ENCODE measurements at places on chromosomes 4 and X.

DNA sequence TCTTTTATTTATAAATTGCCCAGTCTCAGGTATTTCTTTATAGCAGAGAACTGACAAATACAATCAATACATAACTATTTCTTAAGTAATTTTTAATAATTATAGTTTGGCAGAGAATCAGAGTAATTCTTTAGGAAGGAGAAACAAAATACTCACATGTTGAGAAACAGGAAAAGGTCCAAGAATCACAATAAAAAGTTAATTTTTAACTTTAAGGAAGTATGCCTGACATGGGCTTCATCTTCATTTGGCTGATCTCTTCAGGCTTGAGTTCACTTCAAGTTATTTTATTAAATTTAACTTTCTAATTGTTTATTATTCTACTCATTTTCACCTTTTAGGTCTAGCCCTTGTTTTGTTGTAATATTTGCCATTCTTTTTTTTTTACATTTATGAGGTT lies 36.1 kb upstream of the RNF150 start:
- DNase-seq: no peak

GRCh38 chrX:128992107-128992971 lies 531.0 kb downstream of the SMARCA1 start:
- DNase-seq: no peak

DNA sequence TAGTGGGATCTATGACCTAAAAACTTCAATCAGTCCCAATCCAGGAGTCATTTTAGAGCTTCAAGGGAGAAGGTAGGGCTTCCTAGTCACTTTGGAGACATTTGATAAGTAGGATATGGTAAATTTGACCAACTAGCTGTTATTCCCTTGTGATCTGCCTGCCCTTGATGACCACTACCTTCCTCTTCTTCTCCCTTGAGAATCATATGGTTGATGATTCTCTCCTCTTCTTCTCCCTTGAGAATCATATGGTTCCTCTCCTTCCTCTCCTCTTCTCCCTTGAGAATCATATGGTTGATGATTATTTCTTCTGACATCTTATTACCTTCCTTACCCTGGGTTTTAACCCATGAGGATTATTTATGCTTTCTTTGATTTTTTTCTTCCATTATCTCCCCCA lies 482.6 kb upstream of the TENM3 start:
- no peak for DNase-seq

DNA sequence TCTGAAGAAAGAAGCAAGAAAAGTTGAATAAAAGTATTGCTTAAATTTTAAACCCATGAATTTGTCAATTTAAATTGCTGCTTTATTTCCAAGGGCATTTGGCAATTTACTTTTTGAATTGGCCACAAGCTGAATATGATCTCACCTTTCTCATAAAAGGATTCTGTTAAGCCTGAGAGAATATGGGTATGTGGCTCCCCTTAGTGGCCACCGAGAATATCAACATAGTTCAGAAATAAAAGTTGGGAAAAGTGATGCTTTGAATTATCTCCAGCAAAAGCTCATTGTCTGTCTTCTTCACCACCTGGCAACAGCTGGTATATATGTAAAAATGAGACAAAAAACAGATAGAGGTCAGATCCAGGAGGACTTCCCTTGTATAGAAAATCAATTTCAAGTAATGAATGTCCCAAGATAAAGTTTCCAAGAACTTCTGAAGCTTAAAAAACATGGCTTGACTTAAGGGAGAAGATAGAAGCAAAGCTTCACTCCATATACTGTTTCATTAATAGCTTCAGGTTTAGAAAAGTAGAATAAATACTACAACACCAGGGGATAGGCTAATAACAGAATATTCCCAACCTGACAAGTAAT lies 290.7 kb upstream of the FAM241A start:
- no peak for DNase-seq

DNA sequence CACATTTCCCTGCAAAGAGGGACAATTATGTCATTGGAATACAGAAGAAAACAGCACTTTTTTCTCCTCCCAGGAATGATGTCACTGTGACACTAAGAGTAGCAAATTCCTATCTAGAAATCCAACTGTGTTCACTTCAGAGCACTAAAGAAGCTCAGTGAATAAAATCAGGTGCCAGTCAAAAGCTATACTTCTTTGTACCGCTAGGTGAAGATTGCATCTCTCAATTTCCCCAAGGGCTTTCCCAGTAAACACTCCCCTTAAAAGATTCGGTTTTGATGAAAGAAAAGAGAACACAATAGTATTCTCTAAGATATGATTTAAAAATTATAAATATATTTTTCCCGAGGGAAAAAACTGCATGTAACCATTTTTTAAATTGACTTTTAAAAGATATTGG lies 104.7 kb upstream of the MID1 start:
- DNase-seq: no peak

DNA sequence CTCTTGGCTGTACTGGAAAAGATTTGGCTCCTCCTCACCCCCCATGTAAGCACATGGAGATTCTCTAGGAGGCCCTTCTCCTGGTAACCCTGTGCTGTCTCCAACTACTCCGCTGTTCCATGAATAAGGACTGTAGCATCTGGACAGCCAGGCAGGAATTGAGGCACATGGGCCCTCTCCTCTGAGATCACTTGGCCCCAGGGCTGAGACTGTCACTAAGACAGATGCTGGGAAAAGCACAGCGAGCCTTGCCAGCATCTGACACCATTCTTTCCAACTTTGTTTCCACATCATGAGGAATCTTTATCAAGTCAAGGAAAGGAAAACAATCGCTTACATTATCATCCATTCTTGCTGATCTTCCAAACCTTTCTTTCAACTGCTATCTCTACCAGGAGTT lies 222.6 kb upstream of the INTU start:
- no peak for DNase-seq

DNA sequence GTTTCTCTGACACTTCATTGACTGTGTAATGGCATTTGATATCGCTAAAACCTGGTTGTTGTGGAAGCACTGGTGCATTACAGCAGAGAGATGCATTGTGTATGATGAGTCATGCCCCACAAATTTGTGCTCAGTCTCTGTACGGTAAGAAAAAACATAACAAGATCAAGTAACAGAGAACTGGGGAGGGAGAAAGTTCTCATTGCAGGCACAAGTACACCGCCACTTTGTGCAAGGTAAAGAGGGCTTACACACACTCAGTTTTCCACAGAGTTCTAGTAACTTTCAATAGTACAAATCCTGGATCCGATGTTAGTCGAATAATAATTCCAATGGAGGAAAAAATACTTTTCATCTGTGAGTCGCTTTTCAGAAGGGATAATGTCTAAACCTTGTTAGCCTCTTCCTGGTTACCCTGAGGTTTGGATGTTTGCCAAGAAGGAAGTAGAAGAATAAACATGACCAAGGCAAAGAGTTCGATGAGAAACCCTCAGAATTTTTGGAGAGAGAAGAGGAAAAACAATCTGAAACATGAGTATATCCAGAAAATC lies 512.5 kb upstream of the SLIT2 start:
- DNase-seq: no peak

- DNase-seq: no peak
These were observed 482.0 kb downstream of the MID1IP1 start for GRCh38 chrX:39283239-39283638.

- no peak for DNase-seq
These were observed 33.2 kb downstream of the WDR1 start for GRCh38 chr4:10083331-10083771.

DNA sequence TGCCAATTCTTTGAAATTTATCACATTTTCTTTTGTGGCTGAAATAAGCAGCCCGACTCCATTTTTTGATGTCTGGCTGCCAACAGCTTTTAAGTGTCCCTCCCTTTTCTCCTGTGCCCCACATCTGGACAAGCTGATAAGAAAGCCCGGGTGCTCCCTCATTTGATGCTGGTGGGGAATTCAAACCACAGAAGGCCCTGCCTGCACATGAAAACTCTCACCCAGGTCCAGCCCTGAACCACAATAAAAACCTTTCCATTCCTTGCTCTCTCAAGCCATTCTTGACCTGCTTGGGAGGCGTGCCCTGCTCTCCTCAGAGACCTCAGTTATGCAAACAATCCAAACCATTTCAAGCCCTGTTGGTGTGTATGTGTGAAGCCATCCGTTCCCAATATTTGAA lies 93.9 kb downstream of the FAM53A start:
- no peak for DNase-seq

DNA sequence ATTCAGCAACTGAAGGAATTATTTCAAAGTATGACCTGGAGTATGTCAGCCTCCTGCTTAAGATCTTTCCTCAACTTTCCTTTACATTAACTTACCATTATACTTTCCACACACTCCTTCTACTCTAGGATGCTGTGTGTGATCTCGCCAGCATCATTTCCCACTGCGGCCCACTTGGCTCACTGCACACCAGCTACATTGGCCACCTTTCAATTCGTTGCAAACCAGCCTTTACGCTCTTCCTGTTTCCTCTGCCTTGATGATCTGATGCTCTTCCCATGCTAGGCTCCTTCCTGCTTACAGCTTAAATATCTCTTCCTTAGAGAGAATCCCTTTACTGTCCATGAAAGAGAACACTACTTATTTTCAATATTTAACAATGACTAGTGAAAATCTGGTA lies 95.1 kb downstream of the GPM6A start:
- no peak for DNase-seq

DNA sequence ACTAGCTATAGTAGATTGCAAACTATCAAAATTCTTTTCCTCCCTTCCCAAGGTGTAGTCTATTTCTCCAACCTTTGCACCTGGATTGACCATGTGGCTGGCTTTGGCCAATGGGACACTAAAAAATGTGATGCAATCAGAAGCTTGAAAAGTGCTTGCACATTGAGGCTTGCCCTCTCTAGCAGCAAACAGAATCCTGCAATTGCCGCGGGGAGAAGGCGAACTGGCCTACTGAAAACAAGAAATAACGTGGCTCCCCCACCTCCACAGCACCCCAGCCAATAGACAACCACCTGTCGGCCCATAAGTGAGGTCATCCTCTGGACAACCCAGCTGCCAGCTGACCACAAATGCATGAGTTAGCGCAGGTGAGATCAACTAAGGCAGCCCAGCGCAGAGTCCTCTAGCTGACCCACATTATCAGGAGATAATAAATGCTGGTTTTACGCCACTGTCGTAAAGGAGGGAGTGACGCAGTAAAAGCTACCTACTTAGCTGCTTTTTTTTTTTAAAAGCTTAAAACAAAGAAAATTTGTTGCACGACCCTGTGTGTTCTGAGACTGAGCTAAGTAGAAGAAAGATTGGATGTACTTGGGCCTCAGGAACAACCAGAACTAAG lies 95.2 kb downstream of the GK start:
- DNase-seq: no peak

DNA sequence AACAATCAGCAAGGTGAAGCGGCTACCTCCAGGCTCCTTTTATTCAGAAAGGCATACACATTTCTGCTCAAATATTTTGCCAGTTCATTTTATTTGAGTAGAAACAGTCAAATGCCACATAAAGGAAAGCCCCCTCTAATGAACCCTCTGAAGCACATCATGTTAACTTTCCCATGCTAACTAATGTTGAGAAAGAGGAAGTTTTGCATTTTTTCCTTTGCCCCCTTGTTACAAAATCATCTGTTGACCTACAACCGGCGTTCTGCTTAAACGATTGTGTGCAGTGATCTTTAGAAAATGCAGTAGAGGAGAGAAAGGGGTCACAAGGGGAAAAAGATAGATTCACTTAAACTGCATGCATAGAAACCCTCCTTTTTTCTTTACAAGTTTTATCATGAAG lies 25.2 kb upstream of the ATXN3L start:
- no peak for DNase-seq

DNA sequence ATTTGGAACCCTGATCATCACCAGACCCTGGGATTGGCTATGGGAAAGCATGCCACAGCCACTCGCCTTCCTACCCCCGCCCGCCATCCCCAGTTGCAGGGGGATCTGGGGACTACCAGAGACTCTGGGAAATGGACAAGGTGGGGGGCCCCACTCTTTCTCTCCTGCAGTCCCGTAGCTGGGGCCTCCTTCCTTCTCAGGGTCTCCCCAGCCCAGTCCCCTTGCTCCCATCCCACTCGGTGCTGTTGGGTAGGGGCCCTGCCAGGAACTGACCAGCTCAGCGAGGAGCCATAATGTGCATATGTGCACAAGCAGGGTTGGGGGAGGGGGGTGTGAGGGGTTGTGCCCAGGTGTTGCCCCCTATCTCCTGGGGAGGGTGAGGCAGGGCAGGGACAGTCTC lies 3.4 kb upstream of the USP11 start:
- no peak for DNase-seq

GRCh38 chr4:187840814-187841213 lies 154.8 kb upstream of the ZFP42 start:
- no peak for DNase-seq

DNA sequence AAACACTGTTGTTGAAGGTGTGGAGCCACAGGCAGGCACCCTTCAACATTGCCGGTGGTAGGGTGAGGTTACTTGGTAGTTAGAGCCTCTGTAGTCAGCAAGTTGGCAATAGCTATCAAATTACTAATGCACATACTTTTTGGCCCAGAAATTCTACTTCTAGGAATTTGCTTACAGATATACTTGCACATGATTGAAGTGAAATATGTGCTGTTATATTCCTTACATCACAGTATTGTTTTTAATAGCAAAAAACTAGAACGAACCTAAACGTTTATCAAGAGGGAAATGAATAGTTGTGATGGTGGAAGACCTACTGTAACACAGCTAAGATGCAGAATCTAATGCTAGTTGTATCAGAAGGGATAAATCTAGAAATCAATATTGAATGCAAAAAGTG lies 7.7 kb upstream of the PJA1 start:
- DNase-seq: no peak

DNA sequence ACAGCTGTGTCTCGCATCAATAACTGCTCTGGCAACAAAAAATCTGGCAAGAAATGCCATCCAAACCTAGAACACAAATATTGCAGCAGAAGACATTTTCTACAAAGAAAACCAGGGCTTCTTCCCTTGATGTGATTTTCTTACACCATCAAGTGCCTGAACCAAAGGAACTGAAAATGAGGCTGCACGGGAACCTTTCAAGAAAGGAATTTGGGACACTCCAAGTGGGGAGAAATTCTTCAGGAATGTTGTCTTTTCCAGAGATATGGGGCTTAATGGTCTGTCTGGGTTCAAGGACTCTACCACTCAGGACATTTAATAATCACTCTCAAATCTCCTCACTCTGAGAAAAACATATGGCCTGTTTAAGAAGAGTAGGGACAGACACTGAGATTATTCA lies 57.6 kb downstream of the PRDM5 start:
- DNase-seq: no peak

GRCh38 chrX:28719620-28720019 lies 132.4 kb downstream of the IL1RAPL1 start:
- DNase-seq: no peak

- no peak for DNase-seq
These were observed 100.5 kb upstream of the PCDH7 start for GRCh38 chr4:30619679-30620078.

GRCh38 chrX:85159644-85160043 lies 83.9 kb downstream of the SATL1 start:
- no peak for DNase-seq
